ENCODE measurements at places on chromosomes 2 and 18.

DNA sequence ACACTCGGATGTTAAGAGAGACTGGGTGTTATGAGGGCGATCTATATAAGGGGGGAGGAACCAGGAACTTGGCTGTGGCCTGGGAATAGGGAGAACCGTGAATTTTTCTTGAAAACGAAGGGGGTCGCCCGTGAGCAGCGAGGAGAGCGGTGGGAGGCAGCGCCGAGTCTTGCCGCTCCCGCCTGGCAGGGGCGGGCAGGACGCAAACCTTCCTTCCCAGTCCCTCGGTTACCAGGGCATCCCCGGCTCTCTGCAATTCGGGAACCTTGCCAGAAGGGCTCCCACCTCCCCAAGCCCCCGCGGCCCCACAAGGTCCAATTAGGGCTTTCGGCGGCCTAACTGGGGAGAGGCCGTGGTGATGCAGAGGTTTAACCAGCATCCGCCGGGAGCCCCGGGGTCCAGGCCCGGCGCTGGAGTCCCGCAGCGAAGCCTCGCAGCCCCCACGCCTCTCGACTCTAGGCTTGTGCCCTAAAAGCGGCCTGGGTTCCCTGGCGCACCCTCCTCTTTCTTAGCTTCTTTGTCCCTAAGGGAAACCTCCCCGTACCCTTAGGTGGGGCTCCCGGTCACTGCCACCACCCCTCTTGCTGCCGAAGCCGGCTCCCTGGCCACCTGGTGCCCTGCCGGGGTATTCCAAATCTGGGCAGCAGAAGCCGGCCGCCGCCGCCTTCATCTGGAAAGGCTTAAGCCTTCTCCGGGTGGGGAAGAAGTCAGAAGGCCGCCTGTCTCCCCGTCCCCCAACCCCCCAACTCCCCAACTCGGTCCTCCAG is 680 bp upstream of the FHOD3 start:
- peak; percentile 66 for DNase-seq

GRCh38 chr2:40384714-40385113 is 67.2 kb downstream of the SLC8A1 start:
- DNase-seq = no peak

DNA sequence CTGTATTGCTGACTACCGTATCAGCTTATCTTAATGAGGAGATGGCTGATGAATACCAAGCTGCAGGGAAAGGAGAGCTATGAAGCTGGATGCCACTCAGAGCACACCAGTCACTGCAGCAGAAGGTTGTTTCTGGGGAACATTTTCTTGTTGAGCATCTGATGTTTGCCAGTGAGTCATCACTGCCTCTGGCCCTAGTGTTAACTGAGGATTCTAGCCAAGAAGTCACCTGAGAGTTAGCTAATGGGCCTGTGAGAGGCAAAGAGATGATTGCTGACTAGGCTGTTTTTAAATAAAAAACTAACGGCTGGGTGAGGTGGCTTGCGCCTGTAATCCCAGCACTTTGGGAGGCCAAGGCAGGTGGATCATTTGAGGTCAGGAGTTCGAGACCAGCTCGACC is 37.9 kb downstream of the CCDC150 start:
- DNase-seq = no peak

DNA sequence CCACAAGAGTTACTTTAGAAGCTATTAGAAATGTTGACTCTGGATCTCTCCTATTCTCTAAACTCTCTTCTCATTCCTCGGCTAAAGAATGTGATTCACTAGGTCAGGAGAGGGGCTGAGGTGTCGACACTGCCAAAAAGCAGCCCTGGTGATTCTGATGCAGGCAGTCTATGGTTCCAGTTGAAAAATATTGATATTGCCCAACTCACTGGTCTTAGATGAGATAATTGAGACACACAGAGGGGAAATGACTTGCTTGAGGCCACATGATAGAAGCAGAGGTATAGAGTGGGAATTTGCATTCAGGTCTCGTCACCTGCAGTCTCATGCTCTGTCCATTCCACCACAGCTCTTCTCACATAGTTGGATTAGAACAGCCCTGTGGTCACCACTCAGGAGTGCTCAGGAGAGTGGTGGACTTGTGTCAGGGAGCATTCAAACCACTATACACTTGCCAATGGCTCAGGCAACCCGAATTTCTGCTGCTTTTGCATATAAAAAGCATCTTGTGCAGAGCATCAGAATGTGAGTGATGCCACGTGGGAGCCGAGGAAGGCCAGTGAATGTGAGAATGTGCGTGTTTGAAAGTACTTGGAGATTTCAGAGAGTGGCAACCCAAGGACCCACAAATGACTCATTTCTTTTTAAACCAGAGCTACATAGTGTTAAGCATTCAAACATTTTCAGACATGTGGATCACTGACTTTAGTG is 65.1 kb upstream of the CTLA4 start:
- DNase-seq = no peak

DNA sequence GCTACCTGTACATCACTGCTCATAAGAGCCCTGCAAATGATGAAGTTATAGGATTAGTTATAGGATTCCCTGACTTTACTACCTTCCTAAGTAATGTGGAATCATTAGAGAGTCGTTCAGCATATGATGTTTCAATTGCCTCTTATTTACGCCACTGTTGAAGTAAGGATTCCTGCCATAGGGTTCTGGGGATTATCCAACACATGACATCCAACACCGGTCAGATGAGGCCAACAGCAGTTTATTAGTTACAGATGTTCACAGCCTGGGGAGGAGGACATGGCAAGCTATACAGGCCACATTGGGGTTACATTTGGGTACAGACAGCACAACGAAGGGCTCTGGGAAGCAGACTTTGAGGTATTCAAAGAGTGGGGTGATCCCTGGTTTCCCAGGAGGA is 134.1 kb upstream of the MC4R start:
- no peak for DNase-seq

- no peak for DNase-seq
These were observed 50.5 kb downstream of the OSBPL6 start for GRCh38 chr2:178244777-178245176.

DNA sequence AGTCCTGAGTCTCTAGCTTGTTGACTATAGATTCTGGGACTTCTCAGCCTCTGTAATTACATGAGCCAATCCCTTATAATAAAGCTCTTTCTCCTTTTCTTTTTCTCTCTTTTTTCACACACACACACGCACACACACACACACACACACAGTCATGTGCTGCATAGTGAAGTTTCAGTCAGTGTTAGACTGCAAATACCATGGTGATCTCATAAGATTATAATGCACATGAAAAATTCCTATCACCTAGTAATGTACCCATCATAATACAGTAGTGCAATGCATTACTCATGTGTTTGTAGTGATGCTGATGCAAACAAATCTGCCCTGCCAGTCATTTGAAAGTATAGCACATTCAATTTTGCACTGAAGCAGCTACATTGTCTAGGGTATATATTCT is 558.2 kb downstream of the SUCLG1 start:
- DNase-seq = no peak

DNA sequence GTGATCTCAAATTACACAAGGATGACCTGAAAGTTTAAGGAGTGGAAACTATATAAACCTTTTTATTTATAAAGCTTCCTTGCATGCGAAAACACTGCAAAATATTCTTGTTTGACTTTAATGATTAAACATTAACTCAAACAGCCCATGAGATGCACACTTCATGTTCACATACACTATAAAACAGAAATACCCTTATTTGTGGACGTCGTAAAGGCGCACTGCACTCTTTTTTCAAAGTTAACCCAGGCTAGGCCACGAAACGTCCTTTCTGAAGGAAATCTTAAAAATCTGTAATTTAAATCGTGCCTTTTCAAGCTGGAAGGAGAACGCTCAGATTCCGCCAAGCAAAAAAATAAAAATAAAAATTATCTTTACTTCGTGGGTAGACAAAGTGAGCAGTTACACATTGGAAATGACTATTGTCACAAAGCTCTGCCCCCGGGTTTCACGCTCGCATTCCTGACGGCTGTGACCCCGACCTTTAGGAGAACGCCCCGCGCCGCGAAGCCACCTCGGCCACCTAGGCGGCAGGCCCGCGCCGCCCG is 728 bp downstream of the FAM168B start:
- DNase-seq = no peak

- no peak for DNase-seq
These were observed 206.5 kb upstream of the ZSWIM2 start for GRCh38 chr2:187055463-187055862.

DNA sequence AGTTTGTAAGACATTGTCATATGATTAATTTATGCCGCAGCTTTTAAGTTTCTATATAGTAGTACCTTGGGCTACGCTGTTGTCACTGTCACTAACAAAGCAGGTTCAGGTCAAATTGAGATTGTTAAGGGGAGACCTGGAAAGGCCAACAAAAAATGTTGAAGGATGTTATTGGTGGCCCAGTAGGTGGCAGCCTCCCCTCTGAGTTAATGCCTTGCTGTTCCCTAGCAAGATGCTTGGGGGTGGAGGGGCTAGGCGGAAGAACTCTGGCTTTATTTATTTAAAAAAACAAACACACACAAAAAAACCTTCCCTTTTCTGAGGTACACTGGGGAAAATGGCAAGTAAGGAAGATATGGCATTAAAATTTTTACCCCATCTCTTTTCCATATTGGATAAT is 128.3 kb upstream of the ATP5MC3 start:
- DNase-seq = peak; percentile 64

GRCh38 chr2:102116630-102117471 is 25.7 kb upstream of the IL1R1 start:
- no peak for DNase-seq

DNA sequence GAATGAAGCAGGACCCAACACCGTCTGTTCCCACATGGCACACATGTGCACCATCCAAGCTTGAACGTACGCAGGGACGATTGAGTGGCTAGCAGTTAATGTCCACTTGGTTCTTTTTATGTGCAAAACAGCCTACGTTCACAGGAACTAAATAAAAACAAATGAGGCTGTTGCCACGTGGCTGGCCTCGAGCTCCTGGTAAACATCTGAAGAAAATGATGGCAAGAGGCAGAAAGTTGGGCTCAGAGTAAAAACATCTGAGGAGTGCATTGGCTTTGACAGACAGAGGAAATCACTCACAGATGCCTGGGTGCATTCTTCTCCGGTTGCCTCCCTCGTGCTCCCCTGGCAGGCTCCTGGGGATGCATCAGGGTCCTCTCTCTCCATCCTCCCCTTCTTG is 177.9 kb downstream of the NRP2 start:
- DNase-seq = no peak

DNA sequence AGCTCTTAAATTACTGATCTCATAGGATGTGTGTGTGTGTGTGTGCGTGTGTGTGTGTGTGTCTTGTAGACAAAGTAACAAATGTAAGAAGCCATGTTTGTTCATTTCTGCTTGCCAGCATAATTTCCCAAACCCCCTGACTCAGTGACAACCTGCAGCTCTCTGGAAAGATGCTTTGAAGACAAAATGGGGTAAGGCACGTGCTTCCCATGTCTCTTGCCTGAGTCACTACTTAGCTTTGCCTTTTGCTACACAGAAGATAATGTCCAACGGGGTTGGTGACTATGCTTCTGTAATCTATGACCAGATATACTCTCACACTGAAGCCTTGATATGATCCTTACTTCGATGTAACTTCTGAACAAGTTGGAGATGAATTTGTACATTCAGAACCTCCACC is 332.0 kb downstream of the SLC4A3 start:
- DNase-seq = no peak

- DNase-seq = no peak
These were observed 131.2 kb upstream of the TTC39C start for GRCh38 chr18:23883277-23883790.

DNA sequence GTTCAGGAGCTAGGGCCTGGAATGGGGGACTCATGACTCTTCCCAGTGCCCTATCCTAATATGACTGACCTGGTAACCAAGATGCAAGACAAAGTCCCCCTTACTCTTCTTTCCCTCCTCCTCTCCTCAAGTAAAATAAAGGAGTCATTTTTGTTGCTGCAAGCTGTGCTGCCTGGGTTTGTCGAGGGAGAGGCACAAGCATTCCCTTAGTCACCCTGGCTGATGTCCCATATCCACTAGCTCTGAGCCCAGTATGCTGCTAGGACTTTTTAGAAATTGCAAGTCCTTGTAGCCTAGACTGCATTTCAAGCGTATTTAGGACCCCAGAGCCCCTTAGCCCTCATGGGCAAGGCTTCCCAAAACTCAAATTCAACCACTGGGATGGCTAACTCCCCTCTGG is 338.5 kb upstream of the SETBP1 start:
- no peak for DNase-seq

GRCh38 chr2:10476723-10477442 is 28.8 kb upstream of the ODC1 start:
- DNase-seq = no peak

GRCh38 chr2:215415820-215416577 is 19.9 kb downstream of the FN1 start:
- no peak for DNase-seq

DNA sequence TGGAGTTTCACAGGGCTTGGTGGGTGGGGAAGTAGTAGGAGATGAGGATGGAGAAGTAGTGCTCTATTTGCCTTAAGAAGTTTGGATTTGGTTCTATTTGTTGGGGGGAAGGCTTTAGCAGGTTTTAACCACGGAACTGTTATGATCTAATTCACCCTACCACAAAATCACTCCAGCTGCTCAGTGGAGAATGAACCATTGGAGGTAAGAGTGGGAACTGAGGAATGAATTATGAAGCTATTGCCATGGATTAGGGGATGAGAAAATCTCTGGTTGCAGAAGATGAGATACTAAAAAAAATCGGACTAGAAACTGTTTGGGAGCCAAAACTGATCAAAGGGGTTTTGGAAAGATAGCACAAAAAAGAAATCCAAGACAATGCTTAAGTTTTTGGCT is 488.9 kb downstream of the DLGAP1 start:
- DNase-seq = no peak

GRCh38 chr2:216588861-216589710 is 44.1 kb upstream of the IGFBP2 start:
- DNase-seq = no peak

All from SK-MEL-5 (cell line).